NAMALWA (cell line): ENCODE measurements at places on chromosomes 1 and 21.

DNA sequence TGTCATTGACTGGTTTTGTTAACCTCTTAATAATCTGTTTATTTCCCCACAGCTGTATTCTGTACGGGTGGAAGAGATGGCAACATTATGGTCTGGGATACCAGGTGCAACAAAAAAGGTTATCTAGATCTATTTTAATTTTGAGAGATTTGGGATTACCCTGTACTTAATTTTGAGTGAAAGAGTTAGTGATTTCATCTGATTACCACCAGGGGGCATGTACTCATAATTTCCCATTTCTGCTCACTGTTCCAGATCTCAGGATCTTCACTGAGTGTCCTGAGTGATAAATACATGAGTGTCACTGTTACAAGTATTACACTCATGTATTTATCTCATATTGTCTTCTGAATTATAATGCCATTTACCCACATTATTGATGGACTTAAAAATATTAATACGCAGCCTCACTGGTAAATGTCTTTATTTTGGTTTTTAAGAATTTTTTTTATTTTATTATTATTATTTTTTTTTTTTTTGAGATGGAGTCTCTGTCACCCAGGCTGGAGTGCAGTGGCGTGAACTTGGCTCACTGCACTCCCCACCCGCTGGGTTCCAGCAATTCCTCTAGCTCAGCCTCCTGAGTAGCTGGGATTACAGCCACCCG, 27.4 kb downstream of the DTL start:
- DNase-seq, result peak; percentile 60

- DNase-seq, result no peak
These were observed 2.1 kb downstream of the TLCD4 start for GRCh38 chr1:95119273-95119672.

DNA sequence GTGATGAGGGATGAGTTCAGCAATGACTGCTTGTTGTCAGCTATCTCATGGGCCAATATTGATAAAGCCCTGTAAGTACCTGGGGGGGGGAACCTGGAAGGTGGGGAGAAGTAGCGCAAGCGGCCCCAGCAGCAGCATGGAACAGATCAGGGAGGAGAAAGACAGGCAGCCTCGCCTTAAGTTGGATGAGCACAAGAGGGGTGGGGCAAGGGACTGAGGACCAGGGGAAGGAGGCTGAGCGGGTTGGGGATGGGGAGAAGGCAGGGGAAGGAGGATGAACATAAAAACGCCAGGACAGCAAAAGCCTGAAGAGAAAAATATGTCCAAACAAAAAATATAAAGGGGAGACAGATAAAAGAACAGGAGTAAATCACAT, 70.6 kb downstream of the ALG14 start:
- no peak for DNase-seq

GRCh38 chr1:180163041-180163440, 8.4 kb downstream of the QSOX1 start:
- DNase-seq, result no peak

DNA sequence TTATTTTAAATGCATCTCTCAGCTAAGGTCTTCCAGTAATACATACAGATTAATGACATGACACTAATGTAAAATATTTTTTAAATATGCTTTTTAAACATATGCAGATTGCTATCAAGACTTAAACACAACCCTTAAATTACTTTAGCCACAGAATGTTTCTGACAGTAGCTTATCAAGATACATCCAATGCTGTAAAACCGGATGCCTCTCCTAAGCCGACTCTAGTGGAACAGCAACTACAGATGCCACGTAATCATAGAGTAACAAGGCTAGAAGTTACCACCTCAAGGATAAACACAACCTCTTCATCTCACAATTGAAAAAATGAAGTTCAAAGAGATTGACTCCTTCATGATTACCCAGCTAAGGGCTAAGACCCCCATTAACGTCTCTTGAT, 68.4 kb downstream of the ZZZ3 start:
- DNase-seq, result no peak

GRCh38 chr21:37917612-37918011, 1.4 kb upstream of the KCNJ6 start:
- DNase-seq, result no peak

DNA sequence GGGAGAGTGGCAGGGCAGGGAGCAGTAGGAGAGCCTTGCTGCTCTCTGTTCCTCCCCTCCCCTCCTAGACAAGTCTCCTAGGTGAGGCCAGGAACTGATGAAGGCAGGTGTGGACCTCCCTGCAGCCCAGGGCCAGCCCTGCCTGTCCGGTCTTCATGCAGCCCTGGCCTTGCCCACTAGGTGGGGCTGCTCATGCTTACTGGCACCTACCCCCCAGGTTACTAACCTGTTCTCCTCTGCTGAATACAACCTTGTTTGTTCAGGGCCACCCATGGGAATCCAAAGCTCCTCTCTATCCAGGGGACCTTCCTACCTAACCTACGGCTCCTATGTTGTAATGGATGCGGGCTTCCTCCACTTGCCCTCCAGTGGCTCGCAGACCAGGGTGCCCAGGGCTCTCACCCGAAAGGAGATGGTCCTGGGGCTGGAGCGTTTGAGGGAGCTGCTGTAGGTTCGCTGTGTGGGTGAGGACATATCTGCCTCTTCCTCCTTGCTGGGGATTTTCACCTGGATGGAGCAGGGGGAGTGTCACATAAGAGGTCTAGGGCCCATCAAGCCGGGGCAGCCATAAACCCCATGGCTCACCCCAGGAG, 7.9 kb upstream of the TNNT2 start:
- DNase-seq, result peak; percentile 66

DNA sequence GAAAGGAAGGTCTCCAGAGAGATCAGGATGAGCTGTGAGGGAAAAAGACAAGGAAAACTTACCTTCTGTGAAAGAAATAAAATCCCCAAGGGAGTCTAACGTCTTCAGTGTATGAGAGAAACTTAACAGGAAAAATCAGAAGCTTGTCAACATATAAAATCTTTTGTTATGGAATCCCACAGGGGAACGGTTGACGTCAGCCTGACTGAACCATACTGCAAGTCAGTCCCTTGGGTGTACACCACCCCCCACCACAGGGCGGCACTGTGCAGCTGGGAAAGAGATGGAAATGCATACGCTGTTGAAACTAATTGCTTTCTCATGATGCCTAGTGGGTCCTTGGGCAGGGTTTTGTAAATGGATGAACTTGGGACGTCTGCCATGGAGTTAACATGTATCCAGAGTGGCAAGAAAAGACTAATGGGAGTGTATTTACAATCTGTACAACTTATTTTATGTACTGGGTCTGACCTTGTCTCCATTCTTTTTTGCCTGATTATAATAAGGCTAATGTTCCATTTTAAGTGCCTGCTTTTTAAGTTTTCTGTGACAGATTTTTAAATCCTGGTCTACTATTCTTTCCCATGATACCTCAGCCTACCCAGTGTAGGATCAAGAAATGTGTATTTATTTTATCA, 22.7 kb downstream of the UTP25 start:
- peak; percentile 47 for DNase-seq

- no peak for DNase-seq
These were observed 236.9 kb downstream of the RERE start for GRCh38 chr1:8580566-8580965.

DNA sequence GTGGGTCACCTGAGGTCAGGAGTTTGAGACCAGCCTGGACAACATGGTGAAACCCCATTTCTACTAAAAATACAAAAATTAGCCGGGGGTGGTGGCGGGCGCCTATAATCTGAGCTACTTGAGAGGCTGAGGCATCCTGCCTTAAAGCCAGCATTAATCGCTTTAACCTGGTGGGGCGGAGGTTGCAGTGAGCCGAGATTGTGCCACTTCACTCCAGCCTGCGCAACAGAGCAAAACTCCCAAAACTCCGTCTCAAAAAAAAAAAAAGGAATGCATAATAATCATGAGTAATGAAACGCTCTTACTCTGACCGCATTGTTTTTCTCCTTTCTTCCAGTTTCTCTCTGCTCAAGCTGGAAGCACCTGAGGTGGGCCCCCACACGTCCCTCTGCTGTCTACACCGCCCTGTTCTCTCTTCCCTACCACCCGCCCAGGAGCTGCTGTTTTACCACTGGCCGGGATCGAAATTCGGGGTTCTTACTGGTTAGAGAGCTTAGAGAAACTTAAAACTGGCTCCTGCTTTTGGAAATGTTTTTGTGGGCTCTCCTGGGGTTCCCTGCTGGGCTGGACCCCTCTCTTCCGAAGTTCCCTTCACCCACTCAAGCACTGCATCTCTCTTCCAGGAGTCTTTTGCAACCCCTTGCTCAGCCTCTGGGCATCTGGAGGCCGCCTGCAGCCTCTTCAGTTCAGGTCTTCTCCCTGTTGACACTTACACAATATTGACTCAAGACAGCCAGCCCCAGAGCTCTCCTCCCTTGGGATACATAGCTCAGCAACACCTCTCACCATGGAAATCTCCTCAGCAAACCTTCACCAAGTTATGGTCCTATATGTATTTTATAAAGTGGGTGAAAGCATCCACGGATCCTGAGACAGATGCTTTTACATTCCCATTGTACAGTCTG, 62.5 kb downstream of the FAM163A start:
- no peak for DNase-seq

DNA sequence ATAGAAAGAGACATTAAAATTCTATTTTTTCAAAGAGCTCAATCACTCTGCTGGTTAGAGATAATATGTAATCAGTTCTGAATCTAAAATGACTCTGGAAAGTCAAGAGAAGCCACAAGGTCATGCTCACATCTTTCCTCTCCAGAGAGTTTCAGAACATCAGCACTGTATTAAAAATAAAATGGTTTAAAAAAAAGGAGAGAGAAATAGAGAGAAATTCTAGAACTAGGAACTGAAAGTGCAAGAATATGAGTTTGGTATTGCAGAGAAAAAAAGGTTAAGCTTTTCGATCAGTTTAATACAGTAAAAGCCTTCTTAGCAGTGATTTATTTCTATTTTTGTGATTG, 44.0 kb upstream of the DIPK1A start:
- no peak for DNase-seq
